GM06990 (cell line): ENCODE measurements at places on chromosomes 11 and 22.

GRCh38 chr11:113643006-113643585 is 63.0 kb downstream of the TMPRSS5 start:
- no peak for DNase-seq

- DNase-seq: no peak
These were observed 152.3 kb upstream of the RAG2 start for GRCh38 chr11:36750349-36750748.

GRCh38 chr11:57349491-57350274 is 11.5 kb downstream of the P2RX3 start:
- DNase-seq: peak; percentile 46

GRCh38 chr11:3929232-3929631 is 73.8 kb downstream of the STIM1 start:
- no peak for DNase-seq

DNA sequence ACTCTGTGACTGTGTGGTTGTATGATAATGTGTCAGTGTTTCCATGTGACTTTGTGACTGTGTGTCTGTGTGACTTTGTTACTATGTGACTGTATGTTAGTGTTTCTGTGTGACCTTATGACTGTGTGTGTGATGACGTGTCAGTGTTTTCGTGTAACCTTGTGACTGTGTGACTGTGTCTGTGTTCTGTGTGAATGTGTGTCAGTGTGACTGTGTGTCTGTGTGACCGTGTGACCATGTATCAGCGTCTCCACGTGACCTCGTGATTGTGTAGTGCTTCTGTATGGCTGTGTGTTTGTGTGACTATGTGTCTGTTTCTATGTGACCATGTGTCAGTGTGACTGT is 9.5 kb upstream of the PKNOX2 start:
- no peak for DNase-seq

GRCh38 chr11:96328395-96329010 is 14.5 kb downstream of the MAML2 start:
- no peak for DNase-seq

- no peak for DNase-seq
These were observed 1404.2 kb downstream of the BRD1 start for GRCh38 chr22:48423481-48423911.

- no peak for DNase-seq
These were observed 27.5 kb downstream of the KCNJ4 start for GRCh38 chr22:38427465-38427864.

DNA sequence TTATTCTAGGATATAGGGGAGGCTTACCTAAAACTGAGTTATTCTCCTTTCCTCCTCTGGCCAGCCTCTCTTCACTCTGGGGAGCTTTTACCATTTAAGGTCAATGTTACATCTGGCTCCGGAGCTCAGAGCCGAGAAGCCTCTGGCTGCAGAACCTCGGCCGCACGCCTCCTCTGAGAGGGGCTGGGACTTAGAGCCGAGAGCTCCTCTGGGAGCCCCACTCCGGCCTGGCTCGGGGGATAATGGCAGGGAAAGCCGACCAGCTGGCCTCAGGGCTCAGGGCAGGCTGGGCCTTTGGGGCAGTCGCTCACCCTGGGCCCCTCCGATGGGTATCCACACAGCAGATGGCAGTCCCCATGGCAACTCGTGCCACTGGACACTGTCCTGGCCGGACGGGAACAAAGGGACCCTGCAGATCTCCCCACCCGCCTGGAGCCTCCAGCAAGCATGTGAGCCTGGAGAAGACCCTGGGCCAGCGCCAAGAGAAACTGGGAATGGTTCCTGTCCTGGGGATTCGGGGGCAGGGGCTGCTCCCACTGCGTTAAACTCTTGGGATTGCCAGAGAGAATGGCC is at the start of gene IRAG1:
Gene IRAG1 (minus strand): TSS at position 247 of the 573 bp plus-strand sequence. CDS start 153 bp downstream, at position 94.
- DNase-seq: no peak

- DNase-seq: no peak
These were observed 13.7 kb downstream of the TMEM121B start for GRCh38 chr22:17107547-17107810.

GRCh38 chr11:9577556-9577955 is 4.1 kb downstream of the WEE1 start:
- DNase-seq: no peak

- no peak for DNase-seq
These were observed 23.3 kb upstream of the TFIP11 start for GRCh38 chr22:26535603-26535908.

GRCh38 chr11:106233191-106233590 is 155.7 kb downstream of the AASDHPPT start:
- DNase-seq: peak; percentile 4

DNA sequence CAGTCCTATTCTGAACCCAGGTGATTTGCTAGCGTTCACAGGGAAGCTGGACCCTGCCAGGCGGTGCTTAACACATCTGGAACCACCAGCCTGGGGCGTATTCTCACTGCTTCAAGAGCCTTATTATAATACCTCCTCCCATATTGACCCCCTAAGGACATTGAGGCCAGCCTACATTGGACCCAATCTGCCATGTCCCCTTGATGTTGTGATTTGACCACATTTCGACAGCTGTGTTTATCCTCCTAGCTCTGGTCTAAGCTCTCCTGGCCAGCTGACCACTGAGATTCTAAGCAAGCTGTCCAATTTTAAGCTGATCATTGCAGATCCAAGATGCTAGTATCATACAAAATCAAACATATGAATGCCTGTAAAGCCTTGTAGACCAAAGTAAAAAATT is 148.1 kb upstream of the BLID start:
- no peak for DNase-seq

DNA sequence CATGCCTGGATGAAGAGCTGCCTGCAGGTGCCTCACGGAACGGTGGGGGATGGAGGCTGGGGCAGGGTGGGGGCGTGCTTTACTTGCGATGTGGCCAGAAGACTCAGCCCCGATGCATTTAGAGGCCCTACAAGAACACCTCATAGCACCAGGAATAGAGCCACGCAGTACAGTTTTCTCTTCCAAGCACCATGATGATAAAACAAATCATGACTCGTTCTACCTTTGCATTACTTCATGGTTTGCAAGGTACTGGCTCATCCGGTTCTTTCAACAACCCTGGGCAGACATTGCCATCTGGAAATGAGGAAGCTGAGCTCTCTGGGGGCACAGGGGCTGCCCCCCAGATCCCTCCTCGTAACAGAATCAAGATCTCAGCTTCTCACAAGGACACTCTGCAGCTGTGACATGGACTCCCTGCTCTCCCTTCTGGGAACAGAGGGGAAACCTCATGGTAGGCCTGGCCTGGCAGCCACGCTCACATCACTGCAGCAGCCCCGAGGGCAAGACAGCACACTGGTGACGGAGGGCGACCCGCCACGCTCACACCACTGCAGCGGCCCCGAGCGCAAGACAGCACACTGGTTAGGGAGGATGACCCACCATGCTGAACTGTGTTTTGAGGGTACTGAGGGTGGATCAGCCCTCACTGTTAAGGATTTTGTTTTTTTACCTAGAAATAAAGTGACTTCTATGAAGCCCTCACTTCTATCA is 46.9 kb downstream of the PHF21B start:
- no peak for DNase-seq

- DNase-seq: no peak
These were observed 21.0 kb downstream of the FLI1 start for GRCh38 chr11:128714881-128715280.

DNA sequence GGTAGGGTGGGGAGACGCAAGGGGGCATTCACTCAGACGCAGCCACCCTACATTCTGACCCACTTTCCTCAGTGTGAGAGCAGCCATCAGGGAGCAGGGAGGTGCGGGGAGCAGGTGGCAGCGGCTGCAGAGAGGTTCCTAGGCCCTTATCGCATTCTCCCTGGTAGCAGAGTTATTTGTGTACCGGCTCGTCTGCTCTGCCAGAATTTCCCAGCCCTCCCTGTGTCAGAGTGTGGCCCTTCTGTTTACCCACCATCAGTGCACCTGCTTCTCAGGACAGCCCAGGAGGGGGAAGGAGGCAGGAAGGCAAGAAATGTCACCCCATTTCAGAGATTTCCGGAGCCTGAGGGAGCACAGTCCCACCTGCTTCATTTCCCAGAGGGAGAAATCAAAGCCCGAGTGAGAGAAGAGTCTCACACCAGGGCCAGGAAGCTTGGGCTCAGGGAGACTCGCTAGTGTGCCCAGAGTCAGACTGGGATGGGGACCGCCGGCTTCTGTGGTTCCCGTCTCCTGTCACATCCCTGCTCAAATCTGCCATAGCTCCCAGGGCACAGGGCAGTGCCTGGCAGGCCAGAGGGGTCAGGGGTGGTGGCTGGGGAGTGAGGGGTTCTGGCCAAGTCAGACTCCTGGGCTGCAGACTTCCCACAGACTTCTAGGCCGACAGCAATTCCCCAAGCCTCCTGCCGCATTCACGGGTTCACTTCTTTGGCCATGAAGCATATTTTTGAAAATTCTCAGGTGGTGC is 49.7 kb downstream of the ARRB1 start:
- DNase-seq: no peak

- DNase-seq: no peak
These were observed 2.1 kb downstream of the VSIG2 start for GRCh38 chr11:124749912-124750311.

- DNase-seq: no peak
These were observed 24.0 kb upstream of the SMTN start for GRCh38 chr22:31056986-31057599.

DNA sequence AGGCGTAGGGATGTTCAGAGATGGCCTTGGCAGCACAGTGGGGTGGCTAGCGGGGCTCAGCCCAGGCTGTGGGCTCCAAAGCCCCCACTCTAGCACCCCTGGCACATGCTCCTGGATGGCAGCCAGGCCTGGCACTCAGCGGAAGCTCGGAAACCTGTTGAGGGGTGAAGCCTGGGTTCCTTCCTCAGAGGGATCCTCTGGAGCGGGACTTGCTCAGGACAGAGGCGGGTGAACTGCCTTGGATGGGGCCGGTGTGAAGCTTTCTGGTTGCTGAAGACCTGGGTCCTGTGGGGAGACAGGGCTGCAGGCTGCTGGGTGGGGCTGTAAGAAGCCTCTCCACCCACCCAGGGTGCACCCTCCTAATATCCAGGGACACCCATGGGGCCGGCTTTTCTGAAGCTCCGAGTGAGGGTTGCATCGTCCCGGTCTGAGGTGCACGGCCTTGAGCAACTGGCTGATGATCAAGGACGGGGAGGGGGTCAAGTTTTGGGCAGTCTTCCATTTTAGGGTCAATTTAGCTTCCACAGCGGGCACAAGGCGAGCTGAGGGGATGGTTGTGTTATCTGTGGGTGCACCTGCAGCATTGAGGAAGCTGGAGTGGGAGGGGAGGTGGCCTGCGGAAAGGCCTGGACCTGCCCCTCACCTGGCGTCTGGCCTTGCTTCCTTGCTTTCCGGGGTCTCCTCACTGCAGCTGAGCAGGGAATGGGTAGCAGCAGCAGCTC is 5.2 kb downstream of the MRGPRE start:
- no peak for DNase-seq

DNA sequence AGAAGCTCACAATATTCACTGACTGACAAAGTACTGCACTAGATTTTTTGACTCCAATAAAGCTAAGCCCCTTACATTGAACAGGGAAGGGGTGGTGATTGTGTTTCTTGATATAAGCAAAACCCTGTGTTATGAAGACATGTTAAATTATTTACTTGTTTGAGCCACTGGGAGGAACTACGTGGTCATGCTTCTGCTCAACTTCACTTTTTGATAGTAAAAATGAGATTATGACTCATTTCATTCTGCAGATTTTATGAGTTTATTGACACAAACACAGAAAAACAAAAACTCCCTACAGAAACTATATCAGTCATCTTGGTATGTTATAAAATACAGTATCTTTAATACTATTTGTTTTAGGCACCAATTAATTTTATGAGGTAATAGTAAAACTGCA is 124.7 kb downstream of the CADM1 start:
- peak; percentile 15 for DNase-seq

GRCh38 chr11:37199082-37199481 is 601.0 kb upstream of the RAG2 start:
- DNase-seq: no peak

DNA sequence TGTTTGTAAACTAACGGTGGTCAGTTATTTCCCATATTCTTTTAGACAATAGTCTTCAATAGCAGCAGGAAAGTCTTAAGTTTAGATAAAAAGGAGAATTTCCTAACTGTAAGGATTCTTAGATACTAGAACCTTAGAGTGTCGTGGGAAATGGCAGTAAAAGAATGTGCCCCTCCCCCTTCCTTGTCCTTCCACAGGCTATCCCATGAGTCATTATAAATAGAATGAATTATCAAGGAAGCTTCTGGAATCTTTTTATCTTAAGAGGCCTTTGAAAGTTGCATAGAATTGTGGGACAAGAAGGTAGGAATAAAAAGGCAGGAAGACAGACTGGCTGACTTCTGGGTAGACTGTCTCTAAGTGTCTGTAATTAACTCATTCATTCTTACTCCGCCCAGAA is 165.2 kb upstream of the TBCEL start:
- no peak for DNase-seq

- DNase-seq: no peak
These were observed 1.5 kb downstream of the TRIM6 start for GRCh38 chr11:5597953-5598352.

DNA sequence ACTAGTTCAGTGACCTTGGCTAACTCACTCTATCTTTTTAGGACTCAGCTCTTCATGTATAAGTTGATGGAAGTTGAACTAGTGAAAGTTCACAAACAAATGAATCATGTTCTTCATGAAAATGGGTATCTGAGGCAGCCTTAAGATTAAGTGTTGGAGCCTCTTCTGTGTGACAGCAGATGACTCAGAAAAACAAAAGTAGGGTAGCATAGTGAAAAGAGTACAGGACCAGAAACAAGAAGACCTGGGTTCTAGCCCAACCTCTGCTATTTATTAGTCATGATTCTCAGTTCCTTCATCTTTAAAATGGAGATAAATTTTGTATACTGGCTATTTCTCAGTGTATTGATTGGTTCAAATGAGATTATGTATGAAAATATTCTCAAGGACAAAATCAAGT is 60.2 kb downstream of the USP35 start:
- no peak for DNase-seq

- DNase-seq: no peak
These were observed 125.6 kb downstream of the BCR start for GRCh38 chr22:23305922-23306374.

DNA sequence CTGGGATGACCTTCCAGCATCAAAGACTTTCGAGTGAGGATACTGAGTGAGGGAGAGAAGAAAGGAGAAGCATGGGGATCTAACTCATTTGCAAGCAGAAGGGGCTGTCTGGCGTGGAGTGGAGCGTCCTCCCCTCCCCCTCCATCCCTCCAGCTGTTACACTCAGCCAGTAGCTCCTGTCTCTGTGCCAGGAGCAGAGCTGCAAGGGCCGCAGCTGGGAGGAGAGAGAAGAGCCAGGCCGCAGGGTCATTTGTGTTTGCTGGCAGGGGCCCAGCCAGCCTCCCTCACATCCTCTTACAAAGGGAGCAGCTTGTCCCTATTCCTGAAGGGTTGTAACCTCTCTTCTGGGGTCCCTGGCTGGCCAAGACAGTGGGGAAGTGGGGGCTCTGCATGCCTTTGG is 57.9 kb downstream of the NECTIN1 start:
- no peak for DNase-seq

DNA sequence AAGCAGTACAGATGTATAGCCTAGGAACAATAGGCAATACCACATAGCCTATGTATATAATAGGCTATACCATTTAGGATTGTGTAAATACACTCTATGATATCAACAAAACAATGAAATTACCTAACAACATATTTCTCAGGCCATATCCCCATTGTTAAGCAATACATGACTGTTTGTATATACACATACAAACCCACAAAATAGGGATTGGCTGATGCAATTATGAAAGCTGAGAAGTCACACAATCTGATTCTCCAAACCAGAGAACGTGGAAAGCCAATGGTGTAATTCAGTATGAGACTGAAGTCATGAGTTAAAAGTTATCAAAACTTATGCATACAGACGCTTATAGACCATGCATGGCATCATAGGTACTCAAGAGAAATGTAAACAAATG is 700.1 kb upstream of the RAG2 start:
- no peak for DNase-seq

GRCh38 chr11:114171257-114172054 is 111.9 kb downstream of the ZBTB16 start:
- DNase-seq: no peak
